Transverse colon (tissue), 4 donors: ENCODE measurements at places on chromosomes 1 and 21.

GRCh38 chr1:55034476-55035133, 4.7 kb upstream of the PCSK9 start:
- DNase-seq: no peak
- H3K4me3 ChIP-seq: no peak overlapping the region
- H3K27me3 ChIP-seq: peaks cover 33% of the 10 kb centered on the region
- H3K27ac ChIP-seq: no peak overlapping the region
- H3K36me3 ChIP-seq: no peaks in the 10 kb centered on the region

DNA sequence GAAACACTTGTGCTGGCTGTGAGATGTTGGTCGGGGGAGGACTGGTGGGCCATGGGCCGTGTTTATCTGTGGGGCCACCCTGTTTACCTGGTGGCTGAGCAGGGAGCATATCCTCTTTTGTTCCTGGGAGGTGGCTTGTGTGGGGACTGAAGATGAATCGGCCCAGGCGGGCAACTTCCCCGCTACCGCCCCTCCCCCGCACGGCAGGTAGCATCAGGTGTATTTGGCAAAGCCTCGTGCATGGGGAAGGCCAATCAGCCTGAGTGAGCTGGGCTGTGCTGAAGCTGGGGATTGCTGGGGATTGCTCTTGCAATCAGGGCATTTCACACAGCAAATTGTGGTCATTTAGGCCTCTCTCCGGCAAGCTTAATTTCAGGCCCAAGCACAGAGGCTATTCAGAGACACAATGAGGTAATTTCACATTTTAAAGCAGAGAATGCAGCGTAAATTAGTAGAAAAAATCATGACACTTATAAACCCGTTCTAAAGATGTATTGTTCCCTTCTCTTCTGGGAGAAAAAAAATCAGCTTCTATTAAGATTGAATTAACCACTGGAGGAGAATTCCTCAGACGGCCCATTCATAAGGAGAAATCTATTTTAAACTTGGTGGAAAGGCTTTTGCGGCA, 197.7 kb upstream of the POU3F1 start:
- no peak overlapping the region for H3K27ac ChIP-seq
- H3K4me1 ChIP-seq: peaks cover 4% of the 10 kb centered on the region
- H3K4me3 ChIP-seq: no peak overlapping the region
- DNase-seq: no peak
- peaks cover 5% of the 10 kb centered on the region for H3K27me3 ChIP-seq
- no peaks in the 10 kb centered on the region for H3K36me3 ChIP-seq

- no peak overlapping the region for H3K27ac ChIP-seq
- no peaks in the 10 kb centered on the region for H3K4me1 ChIP-seq
- no peaks in the 10 kb centered on the region for H3K36me3 ChIP-seq
- DNase-seq: no peak
- no peak overlapping the region for H3K4me3 ChIP-seq
- no peaks in the 10 kb centered on the region for H3K27me3 ChIP-seq
Measured at GRCh38 chr1:247535402-247535801, 838 bp downstream of the OR2C3 start.

DNA sequence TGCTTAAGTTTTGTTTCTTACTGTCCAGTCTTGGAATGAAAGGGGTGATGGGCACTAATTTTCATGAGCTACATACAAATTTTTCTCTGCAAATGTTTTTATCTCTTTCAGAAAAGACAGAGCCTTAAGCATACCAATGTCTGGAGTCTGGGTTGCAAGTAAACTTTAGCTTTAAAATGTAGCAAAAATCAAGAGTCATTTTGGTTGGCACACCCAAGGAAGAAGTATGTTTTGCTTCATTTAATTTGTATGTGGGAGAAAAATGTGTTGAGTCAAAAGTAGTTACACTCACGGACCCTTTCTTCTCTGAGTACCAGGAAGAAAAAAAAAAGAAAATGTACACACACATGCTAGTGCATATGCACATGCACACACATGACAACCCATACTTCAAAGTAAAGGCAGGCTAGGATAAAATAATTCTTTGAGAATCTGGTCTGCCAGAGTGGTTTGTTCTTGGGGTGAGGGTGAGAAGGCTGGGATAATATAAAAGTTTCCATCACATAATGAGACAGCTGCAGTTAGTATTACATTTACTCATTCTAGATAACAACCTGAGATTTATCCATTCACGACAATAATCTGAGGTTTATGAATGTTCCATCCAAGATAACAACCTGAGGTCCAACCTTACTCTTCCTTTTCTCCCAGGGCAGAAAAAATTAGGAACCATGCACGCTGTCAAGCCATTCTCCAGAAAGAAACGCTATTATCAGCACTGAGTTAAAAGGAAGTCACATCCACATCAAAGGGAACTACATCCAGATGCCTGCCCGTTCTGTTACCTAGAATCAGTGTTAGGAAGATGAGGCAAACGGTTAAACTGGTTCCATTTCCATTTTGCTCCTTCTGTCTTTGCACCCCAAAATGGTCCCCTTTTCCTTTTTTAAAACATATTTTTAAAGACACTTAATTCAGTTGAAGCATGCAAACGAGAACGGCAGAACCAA, 9.3 kb downstream of the DPYD start:
- H3K27me3 ChIP-seq: no peaks in the 10 kb centered on the region
- H3K27ac ChIP-seq: no peak overlapping the region
- H3K4me3 ChIP-seq: no peak overlapping the region
- H3K36me3 ChIP-seq: no peaks in the 10 kb centered on the region
- H3K4me1 ChIP-seq: no peaks in the 10 kb centered on the region

DNA sequence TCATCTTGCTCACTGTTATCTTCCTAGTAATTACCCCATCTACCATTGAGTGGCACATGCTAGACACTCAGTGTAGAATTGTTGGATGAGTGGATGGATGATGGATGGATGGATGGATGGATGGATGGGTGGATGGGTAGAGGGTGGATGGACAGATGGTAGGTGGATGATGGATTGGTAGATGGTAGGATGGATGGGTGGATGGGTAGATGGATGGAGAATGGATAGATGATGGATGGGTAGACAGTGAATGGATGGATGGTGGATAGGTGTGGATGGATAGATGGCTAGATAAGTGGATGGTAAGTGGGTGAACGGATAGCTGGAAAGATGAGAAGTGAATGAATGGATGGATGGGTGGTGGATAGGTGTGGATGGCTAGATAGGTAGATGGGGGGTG, 165.3 kb upstream of the KLHDC7A start:
- no peak overlapping the region for H3K27ac ChIP-seq
- H3K27me3 ChIP-seq: no peaks in the 10 kb centered on the region
- H3K4me1 ChIP-seq: no peaks in the 10 kb centered on the region
- no peak overlapping the region for H3K4me3 ChIP-seq
- DNase-seq: no peak

- no peaks in the 10 kb centered on the region for H3K4me1 ChIP-seq
- DNase-seq: no peak
- no peaks in the 10 kb centered on the region for H3K36me3 ChIP-seq
- no peak overlapping the region for H3K27ac ChIP-seq
- no peaks in the 10 kb centered on the region for H3K27me3 ChIP-seq
Measured at GRCh38 chr1:33718186-33718585, 145.7 kb upstream of the HMGB4 start.

DNA sequence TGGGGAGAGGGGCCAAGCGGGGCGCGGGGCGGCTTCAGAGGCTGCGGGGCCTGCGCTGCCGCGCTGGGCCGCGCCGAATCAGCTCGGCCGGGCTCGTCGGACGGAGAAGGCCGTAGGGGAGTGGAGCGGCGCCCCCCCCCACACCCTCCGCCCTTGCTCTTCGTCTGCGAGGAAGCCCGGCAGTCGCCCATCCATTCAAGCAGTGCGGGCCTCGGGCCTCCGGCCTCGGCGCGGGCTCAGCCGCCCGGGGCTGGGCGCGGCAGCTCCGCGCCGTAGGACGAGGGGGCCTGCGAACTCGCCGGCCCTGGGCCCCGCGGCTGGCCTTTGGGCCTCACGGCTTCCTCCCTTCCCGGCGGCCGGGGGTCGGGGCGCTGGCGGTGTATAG, 564 bp downstream of the CTPS1 start:
- H3K4me1 ChIP-seq: peaks cover 10% of the 10 kb centered on the region
- H3K36me3 ChIP-seq: no peaks in the 10 kb centered on the region
- peak overlapping the region; percentile 65 for H3K4me3 ChIP-seq
- no peak for DNase-seq
- no peaks in the 10 kb centered on the region for H3K27me3 ChIP-seq

DNA sequence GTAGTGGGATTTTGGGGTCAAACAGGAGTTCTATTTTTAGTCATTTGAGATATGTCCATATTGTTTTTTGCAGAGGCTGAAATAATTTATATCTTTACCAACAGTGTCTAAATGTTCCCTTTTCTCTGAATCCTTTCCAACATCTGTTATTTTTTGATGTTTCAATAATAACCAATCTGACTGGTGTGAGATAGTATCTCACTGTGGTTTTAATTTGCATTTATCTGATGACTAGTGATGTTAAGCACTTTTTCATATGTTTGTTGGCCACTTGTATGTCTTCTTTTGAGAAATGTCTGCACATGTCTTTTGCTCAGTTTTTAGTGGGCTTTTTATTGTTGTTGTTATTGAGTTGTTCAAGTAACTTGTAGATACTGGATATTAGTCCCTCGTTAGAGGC, 1325.0 kb downstream of the BRINP3 start:
- H3K4me1 ChIP-seq: no peaks in the 10 kb centered on the region
- H3K4me3 ChIP-seq: no peak overlapping the region
- no peak for DNase-seq

- H3K4me3 ChIP-seq: no peak overlapping the region
- no peak overlapping the region for H3K27ac ChIP-seq
- DNase-seq: no peak
- H3K36me3 ChIP-seq: no peaks in the 10 kb centered on the region
- H3K4me1 ChIP-seq: no peaks in the 10 kb centered on the region
Measured at GRCh38 chr21:35622612-35623011, 437.7 kb downstream of the SETD4 start.

GRCh38 chr1:204313675-204314074, 46.1 kb downstream of the PLEKHA6 start:
- no peaks in the 10 kb centered on the region for H3K27me3 ChIP-seq
- no peaks in the 10 kb centered on the region for H3K36me3 ChIP-seq
- H3K4me1 ChIP-seq: no peaks in the 10 kb centered on the region
- DNase-seq: no peak
- H3K27ac ChIP-seq: no peak overlapping the region
- H3K4me3 ChIP-seq: no peak overlapping the region

DNA sequence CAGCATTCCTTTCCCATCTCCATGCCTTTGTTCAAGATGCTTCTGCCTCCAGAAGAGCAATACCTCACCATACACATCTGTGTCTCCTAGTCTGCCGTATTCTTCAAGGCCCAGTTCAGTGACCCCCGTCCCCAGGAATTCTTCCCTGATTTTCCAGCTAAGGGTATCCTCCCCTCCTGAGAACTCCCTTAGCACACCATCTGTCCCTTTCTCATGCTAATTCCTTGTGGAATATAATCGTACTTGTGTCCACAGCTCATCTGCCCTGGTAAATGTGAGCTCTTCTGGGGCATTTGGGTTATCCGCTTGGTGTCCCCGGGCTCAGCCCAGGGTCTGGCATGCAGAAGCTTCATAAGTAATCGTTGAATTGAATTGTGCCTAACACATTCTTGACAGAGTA, 40.9 kb downstream of the BEND5 start:
- no peak for DNase-seq
- no peaks in the 10 kb centered on the region for H3K36me3 ChIP-seq
- H3K4me3 ChIP-seq: no peak overlapping the region
- no peaks in the 10 kb centered on the region for H3K4me1 ChIP-seq
- no peak overlapping the region for H3K27ac ChIP-seq

GRCh38 chr1:163320891-163321290, 863 bp upstream of the NUF2 start:
- H3K4me3 ChIP-seq: peak overlapping the region; percentile 55
- peak overlapping the region; percentile 83 for H3K27ac ChIP-seq
- H3K27me3 ChIP-seq: no peaks in the 10 kb centered on the region
- peaks cover 14% of the 10 kb centered on the region for H3K4me1 ChIP-seq
- DNase-seq: no peak

GRCh38 chr1:99384021-99384420, 119.7 kb downstream of the PLPPR4 start:
- no peaks in the 10 kb centered on the region for H3K27me3 ChIP-seq
- no peak overlapping the region for H3K27ac ChIP-seq

GRCh38 chr21:23130308-23130707, 2132.1 kb downstream of the NCAM2 start:
- H3K36me3 ChIP-seq: no peaks in the 10 kb centered on the region
- no peaks in the 10 kb centered on the region for H3K4me1 ChIP-seq
- H3K4me3 ChIP-seq: no peak overlapping the region
- DNase-seq: no peak

- no peak overlapping the region for H3K4me3 ChIP-seq
- no peaks in the 10 kb centered on the region for H3K36me3 ChIP-seq
- peaks cover 6% of the 10 kb centered on the region for H3K4me1 ChIP-seq
- DNase-seq: peak; percentile 51
- peak overlapping the region; percentile 73 for H3K27ac ChIP-seq
- H3K27me3 ChIP-seq: no peaks in the 10 kb centered on the region
Measured at GRCh38 chr1:66445492-66446181, 88.3 kb upstream of the SGIP1 start.
